Large intestine (tissue), 12 donors: ENCODE measurements at places on chromosomes 16 and 17. TPM values are rescaled to one million over a fixed set of nuclear protein-coding genes. Genes with fewer than 3 reads are reported as not detected.

PDE6G gene
- 2.6 TPM for polyA plus RNA-seq

KSR1 gene
- 65.0 TPM for polyA plus RNA-seq

DNA sequence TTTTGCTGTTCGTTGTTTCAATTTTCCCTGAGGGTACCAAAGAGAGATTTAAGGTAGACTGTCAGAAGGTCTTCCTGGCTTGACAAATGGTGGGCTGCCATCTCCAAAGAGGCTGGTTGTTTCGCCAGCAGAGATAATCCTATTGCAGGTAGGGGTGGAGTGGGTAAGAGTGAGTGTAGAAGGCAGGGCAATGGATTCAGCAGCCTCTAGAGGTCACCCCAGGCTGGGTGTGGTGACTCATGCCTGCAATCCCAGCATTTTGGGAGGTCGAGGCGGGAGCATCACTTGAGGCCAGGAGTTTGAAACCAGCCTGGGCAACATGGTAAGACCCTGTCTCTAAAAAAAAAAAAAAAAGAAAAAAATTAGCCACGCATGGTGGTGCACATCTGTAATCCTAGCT is 34.6 kb downstream of the DCAKD start:
- H3K27me3 ChIP-seq, result peaks cover 33% of the 10 kb centered on the region
- H3K4me3 ChIP-seq, result no peak overlapping the region
- peaks cover 30% of the 10 kb centered on the region for H3K4me1 ChIP-seq
- no peak overlapping the region for H3K27ac ChIP-seq
- no peaks in the 10 kb centered on the region for H3K36me3 ChIP-seq
- DNase-seq, result no peak

DNA sequence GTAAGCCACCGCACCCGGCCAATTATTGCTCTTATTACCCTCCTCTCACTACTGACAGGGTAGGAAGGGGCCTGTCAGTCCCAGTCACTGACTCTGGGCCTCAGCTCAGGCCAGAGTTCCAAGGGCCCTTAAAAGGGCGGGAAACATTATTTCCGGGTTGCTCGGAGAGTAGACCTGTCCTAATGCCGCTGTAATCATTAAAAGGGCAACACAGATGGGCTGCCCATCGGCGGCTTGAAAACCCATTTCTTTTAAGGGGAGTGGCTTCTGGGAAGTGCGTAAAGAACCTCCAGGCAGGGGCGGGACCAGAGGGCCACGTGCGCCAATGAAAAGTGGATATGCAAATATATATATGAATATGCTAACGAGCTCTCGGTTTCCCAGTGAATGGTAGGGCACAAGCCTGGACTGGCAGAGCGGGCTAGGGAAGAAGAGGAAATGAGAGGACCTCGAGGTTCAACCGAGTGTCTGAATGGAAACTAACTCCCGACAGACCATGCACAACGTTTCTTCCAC is 26.6 kb downstream of the PIPOX start:
- no peak overlapping the region for H3K27ac ChIP-seq
- no peaks in the 10 kb centered on the region for H3K27me3 ChIP-seq
- H3K4me3 ChIP-seq, result no peak overlapping the region
